ELF-1 (cell line): ENCODE measurements at places on chromosomes 5 and 9.

- DNase-seq, result peak; percentile 97
These were observed at the start of gene F2RL1 for GRCh38 chr5:76818844-76819831. Gene F2RL1, plus strand, starts transcription at chr5:76819030. Its CDS starts 153 bp downstream, at chr5:76819183.

DNA sequence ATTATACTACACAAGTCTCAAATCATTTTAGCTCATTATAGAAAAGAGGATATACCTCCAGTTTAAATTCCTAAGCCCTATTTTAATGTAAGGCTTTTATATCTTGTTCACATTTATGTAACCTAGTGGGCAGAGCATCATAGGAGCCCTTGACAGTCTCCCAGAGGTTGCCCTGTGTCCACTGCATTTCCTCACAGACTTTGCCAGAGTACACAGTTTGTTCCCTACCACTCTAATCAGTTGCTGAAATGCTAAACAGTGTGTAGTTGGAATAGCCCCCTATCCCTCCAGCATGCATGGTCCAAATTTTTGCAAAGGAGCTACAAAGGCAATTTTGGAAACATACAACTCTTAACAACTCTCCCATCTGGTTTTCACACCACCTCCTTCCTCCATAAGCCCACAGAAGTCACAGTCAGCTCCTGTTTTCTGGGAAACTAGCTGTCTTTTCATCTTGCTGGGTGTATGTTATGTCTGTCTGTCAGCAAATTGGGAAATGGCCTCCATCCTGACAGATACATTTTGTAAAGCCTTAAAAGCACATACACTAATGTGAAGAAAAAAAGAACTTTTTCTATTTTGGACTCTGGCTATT lies 212.2 kb downstream of the DENND1A start:
- DNase-seq, result no peak

- no peak for DNase-seq
These were observed 260.6 kb upstream of the ANKRD55 start for GRCh38 chr5:56493766-56494165.

GRCh38 chr9:88660611-88661010 lies 125.6 kb downstream of the NXNL2 start:
- DNase-seq, result peak; percentile 33

GRCh38 chr9:84583866-84584265 lies 85.7 kb upstream of the NTRK2 start:
- DNase-seq, result no peak

GRCh38 chr5:40321514-40321913 lies 358.2 kb upstream of the PTGER4 start:
- no peak for DNase-seq

DNA sequence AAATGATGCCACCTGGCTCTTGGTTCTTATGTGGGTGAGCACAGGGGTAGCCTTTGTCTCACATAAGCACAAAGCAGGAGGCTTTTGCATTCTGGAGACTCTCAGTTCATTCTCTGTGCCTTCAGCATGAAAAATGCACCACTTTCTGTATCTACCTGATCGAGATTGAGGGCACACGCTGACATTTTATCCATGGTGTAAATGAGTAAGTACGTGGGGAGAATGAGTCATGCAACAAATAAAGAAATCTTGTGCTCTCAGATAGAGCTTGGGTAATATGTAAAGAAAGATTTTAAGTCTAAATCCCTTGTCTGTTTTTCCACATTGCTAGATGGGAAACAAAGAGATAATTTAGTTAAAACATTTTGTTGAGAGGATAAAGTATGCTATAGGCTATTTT lies 607.2 kb upstream of the WWC1 start:
- no peak for DNase-seq

GRCh38 chr5:80105698-80106439 lies 70.7 kb downstream of the THBS4 start:
- DNase-seq, result no peak

GRCh38 chr5:5179079-5179478 lies 38.9 kb downstream of the ADAMTS16 start:
- no peak for DNase-seq

GRCh38 chr9:114459464-114459863 lies 45.8 kb downstream of the WHRN start:
- DNase-seq, result no peak

- no peak for DNase-seq
These were observed 27.3 kb upstream of the DENND1A start for GRCh38 chr9:123957168-123957721.

DNA sequence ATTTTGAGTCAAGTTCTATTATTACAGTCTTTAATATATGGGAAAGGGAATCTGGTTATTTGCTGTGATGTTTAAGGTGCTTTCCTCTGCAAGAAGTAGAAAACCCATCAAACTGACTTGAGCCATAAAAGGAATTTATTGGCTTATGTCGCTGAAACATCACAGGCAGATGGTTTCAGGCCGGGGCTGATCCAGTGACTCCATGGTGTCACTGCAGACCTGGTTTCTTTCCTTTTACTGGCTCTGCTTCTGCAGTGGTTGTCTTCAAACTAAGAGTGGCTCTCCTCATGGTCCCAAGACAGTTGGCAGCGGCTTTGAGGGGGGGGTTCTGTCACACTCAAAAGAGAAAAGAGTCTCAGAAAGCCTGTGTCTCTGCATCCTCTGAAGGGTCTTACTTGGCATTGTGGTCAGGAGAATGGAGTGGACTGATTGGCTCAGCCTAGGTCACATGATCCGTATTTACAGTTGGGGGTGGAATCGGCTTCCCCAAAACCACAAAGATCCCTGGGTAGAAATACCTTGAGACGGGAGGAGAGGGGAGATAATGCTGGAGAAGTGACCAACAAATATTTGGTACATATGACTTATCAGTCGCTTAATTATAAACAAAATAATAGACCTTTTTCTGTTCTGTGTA lies 106.3 kb downstream of the DAPK1 start:
- DNase-seq, result no peak

- no peak for DNase-seq
These were observed 139.3 kb downstream of the SLC24A2 start for GRCh38 chr9:19649336-19650041.

GRCh38 chr5:93899026-93899600 lies 157.7 kb upstream of the POU5F2 start:
- no peak for DNase-seq

DNA sequence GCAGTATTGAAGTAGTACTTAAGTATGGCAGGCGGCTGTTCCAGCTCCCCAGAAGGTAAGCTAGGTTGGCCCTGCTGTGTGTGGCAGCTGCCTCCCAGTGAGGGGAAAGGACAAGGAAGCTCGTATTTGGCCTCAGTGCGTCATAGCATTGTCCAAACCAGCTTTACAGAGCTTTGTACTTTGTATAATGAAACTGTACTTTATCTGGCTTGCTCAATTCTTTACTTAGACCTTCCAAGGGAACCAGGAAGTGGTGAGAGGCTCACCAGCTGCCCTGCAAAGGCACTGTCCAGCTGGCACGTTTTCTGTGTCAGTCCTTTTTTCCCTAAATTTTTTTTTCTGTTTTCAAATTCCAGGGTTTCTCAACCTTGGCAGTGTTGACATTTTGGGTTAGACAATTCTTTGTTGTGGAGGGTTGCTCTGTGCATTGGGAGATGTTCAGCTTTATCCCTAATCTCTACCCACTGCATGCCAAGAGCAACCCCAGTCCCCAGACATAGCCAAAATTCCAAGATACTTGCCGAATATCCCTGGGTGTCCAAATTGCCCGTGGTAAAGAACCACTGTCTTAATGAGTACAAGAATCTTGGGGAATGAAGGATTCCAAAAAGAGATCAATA lies 474.5 kb downstream of the LRRC70 start:
- DNase-seq, result no peak

- DNase-seq, result no peak
These were observed 15.7 kb downstream of the SQSTM1 start for GRCh38 chr5:179836225-179837019.
